ENCODE measurements at places on chromosomes 11 and 22. TPM values are rescaled to one million over a fixed set of nuclear protein-coding genes. Genes with fewer than 3 reads are reported as not detected.

Gene RIMBP3B
- total RNA-seq = not detected

Gene MOV10L1
- total RNA-seq = 0.30 TPM

Gene ZFTA
- total RNA-seq = 30.8 TPM

Gene OR8D1
- total RNA-seq = not detected

Gene PLCB3
- total RNA-seq = 37.5 TPM

Gene MFRP
- total RNA-seq = not detected

Gene ZNF202
- total RNA-seq = 25.5 TPM

Gene CCDC89
- 2.0 TPM for total RNA-seq

Gene CYTH4
- not detected for total RNA-seq

Gene TNNT3
- total RNA-seq = 0.88 TPM

Gene MEI1
- not detected for total RNA-seq

GRCh38 chr11:130439160-130439519, 9.3 kb upstream of the ADAMTS15 start:
- DNase-seq = no peak

GRCh38 chr22:36907253-36908195, 5.9 kb upstream of the CSF2RB start:
- DNase-seq = no peak

GRCh38 chr11:75633409-75634066, 35.3 kb downstream of the MAP6 start:
- peak; percentile 85 for DNase-seq

GRCh38 chr11:76248210-76248609, 41.9 kb upstream of the WNT11 start:
- DNase-seq = no peak

GRCh38 chr11:849104-849824, 6.6 kb downstream of the TSPAN4 start:
- peak; percentile 88 for DNase-seq

- DNase-seq = no peak
Observed at GRCh38 chr11:45266676-45267020, 19.5 kb downstream of the SYT13 start.

DNA sequence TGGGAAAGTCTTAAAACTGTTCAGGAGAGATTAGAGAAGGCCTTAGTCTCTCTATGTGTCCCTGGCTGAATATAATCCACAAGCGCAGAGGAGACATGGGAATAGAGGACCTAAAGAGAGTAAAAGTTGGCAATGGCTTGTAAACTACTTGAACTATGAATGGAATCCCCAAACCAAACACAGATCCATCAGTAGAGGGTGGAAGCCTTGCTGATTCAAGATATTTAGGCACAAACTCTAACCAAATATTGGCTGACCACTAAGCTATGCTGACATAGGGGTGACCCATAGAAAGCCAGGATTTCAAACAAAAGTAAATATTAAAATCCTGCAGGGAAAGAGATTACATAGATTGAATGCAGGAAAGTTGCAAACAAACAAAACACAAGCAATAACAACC, 439.2 kb downstream of the DLG2 start:
- peak; percentile 65 for DNase-seq

DNA sequence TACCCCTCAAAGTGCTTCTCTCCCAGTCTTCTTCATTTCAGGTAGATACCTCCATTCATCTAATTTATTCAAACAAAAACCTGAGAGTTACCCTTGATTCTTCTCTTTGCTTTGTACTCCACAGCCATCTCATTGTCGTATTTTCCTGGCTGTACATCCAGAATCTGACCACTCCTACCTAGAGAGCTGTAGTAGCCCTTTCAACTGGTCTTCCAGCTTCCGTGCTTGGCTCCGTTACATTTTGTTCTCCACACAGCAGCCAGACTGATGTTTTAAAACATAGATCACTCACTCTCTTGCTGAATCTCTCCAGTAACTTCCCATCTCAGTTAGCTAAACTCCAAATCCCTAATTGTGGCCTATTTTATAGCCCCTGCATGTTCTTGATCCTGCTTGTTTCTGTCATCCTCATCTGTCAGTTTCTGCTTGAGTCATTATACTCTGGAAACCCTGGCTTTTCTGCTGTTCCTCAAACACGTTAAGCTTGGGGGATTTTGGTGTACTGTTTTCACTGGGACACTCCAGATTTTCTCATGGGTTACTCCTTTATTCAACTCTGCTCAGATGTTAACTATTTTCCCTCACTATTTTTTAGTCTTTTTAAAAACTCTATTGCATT, 7.4 kb downstream of the SPCS2 start:
- DNase-seq = no peak

DNA sequence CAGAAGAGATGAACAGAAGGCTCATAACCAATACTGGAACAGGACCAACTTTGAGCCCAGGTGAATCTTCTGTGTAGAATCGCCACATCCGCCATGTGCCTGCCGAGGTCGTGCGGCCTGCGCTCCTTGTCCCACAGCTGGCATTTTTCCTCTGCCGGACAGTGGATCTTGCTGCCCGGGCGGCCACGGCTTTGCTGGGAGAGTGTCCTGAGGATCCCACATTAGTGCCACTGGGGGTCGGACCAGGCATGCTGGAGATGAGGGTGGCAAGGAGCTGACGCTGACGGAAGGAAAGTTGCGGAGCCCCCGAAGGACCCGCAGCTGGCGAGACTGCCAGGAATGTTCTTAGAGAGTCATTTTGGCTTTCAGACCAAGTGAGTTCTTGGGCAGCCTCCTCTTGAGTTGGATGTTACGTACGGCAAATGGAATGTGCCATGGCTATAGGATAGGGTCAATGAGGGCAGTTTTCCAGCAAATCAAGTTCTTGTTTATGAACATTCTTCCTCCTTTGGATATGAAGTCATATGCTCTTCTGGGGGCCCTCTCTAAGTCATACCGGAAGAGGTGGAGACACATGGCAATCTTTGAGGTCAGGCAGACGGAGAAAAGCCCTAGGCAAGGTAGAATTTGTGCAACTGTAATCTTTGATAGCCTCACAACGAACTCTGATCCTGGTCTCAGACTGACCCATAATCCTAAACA, 57.4 kb upstream of the NUP160 start:
- no peak for DNase-seq

DNA sequence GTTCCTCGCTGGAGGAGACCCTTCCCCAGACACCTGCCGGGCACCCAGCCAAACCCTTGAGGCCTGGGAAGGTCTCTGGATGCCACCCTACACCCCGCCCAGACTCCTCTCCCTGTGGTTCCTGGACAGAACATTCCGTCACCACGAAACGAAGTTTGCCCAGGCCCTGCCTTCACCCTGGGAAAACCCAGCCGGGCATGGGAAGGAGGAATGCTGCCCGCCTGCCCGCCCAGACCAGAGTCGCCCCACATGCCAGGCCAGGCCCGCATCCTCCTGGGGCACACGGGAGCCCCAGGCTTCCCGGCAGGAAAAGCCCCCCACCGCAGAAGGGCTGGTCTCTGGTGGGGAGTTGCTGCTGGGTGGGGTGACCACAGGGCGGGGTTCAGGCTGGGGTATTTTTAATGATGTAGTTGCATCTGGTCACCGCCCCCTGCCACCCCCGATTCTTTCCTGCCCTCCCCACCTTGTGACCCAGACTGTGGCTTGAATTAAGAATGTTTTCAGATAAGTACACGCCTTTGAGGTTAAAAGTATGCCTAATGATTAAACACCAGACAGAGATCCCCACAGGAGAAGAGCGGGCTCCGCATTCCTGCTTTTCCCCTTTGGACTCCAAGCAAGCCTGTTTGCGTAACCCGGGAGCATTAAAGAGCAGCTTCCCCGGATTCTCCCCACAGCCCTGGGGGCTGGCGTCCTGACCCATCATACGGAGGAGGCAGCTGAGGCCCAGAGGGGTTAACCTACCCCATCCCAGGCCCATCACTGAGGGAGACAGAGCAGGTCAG, 44.6 kb upstream of the PPARA start:
- DNase-seq = peak; percentile 91

GRCh38 chr11:123407130-123407995, 22.7 kb upstream of the GRAMD1B start:
- DNase-seq = peak; percentile 83

GRCh38 chr11:28072321-28072720, 35.6 kb downstream of the KIF18A start:
- no peak for DNase-seq

DNA sequence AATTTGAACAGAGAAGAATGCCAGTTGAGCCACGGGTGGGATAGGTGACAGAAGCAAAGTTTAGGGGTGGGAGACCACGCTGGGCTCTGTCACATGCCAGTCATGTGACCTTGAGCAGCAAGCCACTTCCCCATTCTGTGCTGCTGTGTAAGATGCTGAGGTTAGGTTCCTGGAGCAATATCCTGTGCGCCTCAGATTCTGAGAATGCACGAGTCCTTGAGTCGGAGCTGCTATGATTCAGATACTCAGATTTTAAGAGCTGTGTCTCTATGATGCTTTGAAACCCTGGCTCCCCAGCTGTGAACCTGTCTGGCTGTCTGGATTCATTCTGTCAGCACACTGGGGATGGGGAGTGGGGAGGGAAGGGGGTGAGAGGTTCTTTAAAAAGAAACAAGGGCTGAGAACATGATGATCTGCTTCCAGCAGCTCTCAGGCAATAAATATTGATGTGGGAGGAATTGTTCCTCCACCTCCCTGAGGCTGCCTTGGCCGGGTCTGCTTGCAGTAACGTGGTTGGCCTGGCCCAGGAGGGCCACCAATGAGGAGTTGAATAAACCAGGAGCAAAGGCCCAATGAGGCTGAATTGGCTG, 24.0 kb downstream of the SLCO2B1 start:
- no peak for DNase-seq

DNA sequence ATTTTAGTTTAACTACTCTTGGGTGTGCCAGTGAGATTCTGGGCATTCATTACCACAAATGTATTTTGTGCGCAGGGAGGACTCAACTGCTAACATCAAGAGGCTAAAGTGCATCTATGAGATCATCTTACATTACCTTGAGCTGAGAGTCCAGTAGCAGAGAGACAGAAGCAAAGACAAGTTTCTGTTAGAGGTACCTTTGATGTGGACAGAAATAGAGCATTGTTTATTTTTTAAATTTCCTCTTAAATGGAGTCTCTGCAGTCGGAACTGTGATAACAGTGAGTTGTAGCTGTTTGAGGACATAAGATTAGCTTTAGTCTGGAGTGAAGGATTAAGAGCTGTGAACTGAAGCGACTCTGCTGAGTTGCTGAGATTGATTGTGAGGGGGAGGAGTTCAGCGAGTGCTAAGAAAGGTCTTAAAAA, 297.0 kb downstream of the CADM1 start:
- DNase-seq = no peak

GRCh38 chr22:36027579-36027934, 1.1 kb downstream of the RBFOX2 start:
- DNase-seq = no peak

DNA sequence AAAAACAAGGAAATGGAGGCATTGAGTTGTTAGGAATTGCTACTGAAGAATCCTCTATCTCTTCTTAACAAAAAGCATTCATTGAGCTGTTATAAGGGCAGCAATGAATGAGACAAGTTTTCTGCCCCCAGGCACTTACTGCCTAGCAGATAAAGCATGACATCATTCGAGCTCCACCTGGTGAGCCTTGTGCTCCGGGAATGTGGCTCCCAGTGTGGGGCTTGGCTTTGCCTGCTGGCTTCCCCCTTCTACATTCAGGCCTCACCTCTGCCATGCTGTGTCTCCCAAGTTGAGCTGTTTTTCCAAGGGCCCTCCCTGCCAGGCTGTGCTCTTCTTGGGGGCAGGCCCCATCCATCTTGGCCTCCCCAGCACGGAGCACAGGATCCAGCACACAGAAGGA, 56.9 kb upstream of the EIF3D start:
- peak; percentile 54 for DNase-seq

DNA sequence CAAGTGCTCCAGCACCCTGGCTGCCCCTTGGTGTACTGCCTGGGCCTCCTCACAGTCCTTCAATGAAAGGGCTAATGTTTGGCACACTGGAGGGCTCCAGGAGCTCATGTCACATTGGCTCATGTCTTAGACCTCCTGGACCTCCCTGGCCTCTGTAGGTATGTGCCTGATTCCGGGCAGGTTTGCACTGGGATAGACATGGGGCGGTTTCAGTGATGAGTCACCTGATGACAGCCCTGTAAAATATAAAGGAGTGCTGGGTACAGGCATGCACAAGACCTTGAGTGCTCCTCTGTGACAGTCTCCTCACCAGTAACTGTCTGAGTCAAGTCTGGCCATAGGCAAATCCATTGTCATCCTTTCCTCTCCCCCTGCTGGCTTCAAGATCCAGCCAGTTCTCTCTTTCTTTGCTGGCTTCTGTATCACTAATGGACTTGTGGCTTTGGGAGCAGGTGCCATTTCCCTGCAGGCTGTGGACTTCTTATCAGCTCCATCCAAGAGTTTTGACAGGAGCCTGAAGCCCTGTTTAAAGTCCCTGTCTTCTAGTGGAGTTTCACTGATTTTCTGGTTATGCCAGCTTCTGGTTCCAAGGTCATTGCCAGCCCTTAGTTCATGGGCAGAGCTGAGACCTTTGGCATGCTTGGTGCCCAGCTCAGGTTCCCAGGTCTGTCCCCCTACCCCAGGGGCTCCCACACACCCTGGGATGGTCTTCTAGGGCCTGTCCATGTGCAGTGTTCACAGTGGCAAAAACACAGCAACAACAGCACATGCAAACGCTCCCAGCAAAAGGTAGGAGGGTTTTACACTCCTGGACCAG, 22.7 kb upstream of the P2RY2 start:
- DNase-seq = peak; percentile 77

- no peak for DNase-seq
Observed at GRCh38 chr11:35714882-35715627, 52.5 kb downstream of the TRIM44 start.

DNA sequence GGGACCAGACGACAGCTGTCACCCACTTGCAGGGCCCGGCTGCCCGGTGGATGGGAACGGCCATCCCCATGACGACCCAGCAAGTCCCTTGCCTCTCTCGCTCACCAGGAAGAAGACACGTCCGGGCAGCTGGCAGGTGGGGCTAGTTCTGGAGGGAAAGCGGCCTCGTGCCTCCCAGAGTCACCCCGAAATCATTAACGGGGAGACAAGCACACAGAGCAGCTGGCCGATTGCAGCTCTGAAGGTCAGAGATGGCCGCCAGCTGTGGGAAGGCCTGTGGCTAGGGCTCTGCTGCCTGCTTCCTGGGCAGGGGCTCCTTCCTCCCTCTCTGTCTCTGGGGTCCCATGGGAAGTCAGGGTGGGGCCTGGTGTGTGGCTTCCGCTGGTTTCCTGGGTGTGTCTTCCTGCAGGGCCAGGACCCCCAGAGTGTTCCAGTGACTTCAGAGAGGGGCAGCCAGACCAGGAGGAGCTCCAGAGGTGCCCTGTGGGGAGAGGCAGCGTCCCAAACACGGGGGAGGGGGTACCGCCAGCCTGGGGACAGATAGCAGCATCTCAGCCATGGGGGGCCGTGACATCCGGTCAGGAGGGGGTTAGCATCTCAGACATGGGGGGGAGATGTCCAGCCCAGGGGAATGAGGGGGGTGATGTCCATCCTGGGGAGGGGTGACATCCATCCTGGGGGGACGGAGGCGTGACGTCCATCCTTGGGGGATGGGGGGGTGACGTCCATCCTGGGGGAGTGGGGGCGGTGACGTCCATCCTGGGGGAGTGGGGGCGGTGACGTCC, 114.9 kb downstream of the KCNQ1 start:
- peak; percentile 23 for DNase-seq
